Right cardiac atrium (tissue), 5 donors: ENCODE measurements at places on chromosomes 7 and 10. TPM values are rescaled to one million over a fixed set of nuclear protein-coding genes. Genes with fewer than 3 reads are reported as not detected.

Gene KLLN
- 0.29 TPM for polyA plus RNA-seq

Gene TMEM236
- polyA plus RNA-seq, result 0.27 TPM

Gene CHPF2
- 15.5 TPM for polyA plus RNA-seq

Gene WDR86
- 0.34 TPM for polyA plus RNA-seq

Gene OIT3
- 2.1 TPM for polyA plus RNA-seq

Gene AKAP9
- polyA plus RNA-seq, result 15.5 TPM

DNA sequence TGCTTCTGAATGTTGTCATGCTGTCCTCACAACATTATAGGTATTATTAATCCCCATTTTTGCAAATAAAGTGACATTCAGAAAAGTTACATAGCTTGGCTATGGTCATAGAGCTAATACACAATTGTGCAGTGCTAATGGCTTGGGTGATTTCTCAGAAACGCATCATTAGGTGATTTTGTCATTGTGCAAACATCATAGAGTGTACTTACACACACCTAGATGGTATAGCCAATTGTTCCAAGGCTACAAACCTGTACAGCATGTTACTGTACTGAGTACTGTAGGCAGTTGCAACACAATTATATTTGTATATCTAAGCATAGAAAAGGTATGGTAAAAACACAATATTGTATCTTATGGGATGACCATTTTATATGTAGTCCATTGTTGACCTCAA is 91.0 kb downstream of the BTAF1 start:
- no peak for DNase-seq

DNA sequence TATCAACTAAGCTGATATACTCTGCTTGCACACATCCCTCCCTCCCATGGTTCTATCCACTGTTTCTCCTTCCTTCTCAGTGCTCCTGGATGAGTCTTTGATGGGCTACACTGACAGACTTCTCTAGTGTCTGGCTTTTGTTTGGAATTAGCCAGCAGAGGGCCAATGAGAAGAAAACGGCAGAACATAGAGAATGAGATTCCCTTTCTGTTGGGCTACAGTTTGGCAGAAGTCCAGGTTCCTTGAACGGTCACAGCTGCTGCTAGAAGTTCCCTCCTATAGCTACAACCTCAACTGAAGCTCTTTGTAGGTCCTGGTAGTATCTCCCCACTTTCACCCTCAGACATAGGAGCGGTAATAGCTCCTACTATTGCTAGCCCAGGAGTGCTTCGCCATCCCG is 251.1 kb upstream of the LRRN3 start:
- peak; percentile 40 for DNase-seq

DNA sequence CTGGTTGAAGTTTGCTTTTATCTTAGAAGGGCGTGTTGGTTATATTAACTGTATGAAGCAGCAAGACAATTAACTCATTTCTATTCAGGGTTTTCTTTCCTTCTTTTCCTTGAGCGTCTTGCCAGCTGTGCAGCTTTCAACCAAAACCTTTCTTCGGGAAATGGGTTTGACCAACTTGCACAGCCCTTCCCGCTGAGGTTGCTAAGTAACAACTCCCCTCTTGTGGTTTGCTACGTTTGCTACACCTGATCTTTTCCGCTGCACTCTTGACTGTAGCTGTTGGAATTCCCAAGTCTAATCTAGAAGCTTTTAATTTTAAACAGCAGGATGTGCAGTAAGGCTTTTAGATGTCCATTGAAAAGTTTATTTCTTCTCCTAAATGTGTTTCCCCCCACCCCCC is 116.9 kb downstream of the CDCA7L start:
- no peak for DNase-seq

- no peak for DNase-seq
These were observed 83.2 kb upstream of the CHST15 start for GRCh38 chr10:124176349-124177179.

- no peak for DNase-seq
These were observed 453.5 kb downstream of the AUTS2 start for GRCh38 chr7:70051726-70052125.

- DNase-seq, result no peak
These were observed 18.4 kb downstream of the VTI1A start for GRCh38 chr10:112465299-112465883.

- DNase-seq, result no peak
These were observed 166.2 kb downstream of the PTPN20 start for GRCh38 chr10:47077386-47077785.

- DNase-seq, result no peak
These were observed 14.0 kb downstream of the SLC29A4 start for GRCh38 chr7:5296611-5297226.

GRCh38 chr7:139286144-139286543 is 55.0 kb upstream of the FMC1 start:
- no peak for DNase-seq

- DNase-seq, result no peak
These were observed 22.9 kb downstream of the EEF1AKMT2 start for GRCh38 chr10:124768791-124769190.
